ENCODE measurements at places on chromosomes 5 and 9. TPM values are rescaled to one million over a fixed set of nuclear protein-coding genes. Genes with fewer than 3 reads are reported as not detected.

ANKRD34B gene
- 0.10 TPM for total RNA-seq

GRCh38 chr9:101574731-101575333 is 19.9 kb downstream of the PPP3R2 start:
- no peak for DNase-seq

DNA sequence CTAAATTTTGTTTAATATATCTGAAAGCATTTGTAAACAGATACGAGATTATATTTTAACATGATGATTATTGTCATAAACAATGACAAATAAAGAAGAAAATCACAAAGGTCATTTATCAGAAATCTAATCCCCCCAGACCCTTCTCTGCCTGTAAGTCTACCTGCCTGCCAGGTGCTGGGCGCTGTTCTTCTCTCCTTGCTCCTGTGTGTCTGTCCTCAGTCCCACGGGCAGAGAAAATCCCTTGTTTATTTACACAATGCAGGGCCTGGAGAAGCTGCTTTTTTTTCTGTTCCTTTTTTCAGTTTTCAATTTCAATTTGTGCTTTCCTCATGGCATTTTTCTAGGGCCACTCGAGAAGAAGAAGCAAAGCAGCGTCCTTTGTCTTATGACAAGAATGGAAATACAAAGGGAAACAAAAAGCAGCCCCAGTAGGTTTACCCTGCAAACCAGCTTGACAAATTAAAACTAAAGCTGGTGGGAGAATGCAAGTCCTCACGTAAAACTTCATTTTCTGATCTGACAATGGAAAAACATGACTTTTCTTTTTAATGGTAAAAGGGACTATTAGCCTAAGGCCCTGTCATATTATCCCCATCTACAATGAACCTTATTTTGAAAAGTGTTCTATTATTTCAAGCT is 282.4 kb upstream of the KLF9 start:
- DNase-seq = no peak

TXNDC8 gene
- total RNA-seq = not detected

UTP15 gene
- 19.5 TPM for total RNA-seq
